Hepatocyte (in vitro differentiated cells): ENCODE measurements at places on chromosomes 2 and 18. TPM values are rescaled to one million over a fixed set of nuclear protein-coding genes. Genes with fewer than 3 reads are reported as not detected.

CTLA4 gene
- total RNA-seq: not detected in 2 replicates

SLC5A6 gene
- total RNA-seq: 65.8 and 72.3 TPM in 2 replicates

TPO gene
- not detected in 2 replicates for total RNA-seq

EFR3B gene
- total RNA-seq: 2.0 and 2.7 TPM in 2 replicates

INHBB gene
- 4.4 and 6.6 TPM in 2 replicates for total RNA-seq

SAG gene
- 0.47 TPM in 1 of 2 replicates, not detected in the other for total RNA-seq

OSBPL6 gene
- 3.0 and 3.9 TPM in 2 replicates for total RNA-seq

ARHGEF4 gene
- total RNA-seq: 15.8 and 17.8 TPM in 2 replicates

SLC9A4 gene
- 0.80 and 1.8 TPM in 2 replicates for total RNA-seq

SH3RF3 gene
- 1.9 and 2.1 TPM in 2 replicates for total RNA-seq

TSPYL6 gene
- total RNA-seq: not detected in 2 replicates

KCNE4 gene
- total RNA-seq: 51.0 and 54.6 TPM in 2 replicates

TGFA gene
- total RNA-seq: 2.4 and 5.6 TPM in 2 replicates

CYRIA gene
- total RNA-seq: 1.5 and 1.8 TPM in 2 replicates

ZNF385B gene
- 1.5 and 2.4 TPM in 2 replicates for total RNA-seq

AGXT gene
- total RNA-seq: 69.6 and 90.8 TPM in 2 replicates

MBOAT2 gene
- total RNA-seq: 14.1 and 35.2 TPM in 2 replicates

CFAP65 gene
- 0.03 and 0.12 TPM in 2 replicates for total RNA-seq

C2orf78 gene
- total RNA-seq: not detected in 2 replicates

GREB1 gene
- total RNA-seq: 4.0 and 5.7 TPM in 2 replicates

RAB6C gene
- total RNA-seq: 0.04 and 0.13 TPM in 2 replicates

C2orf15 gene
- 5.9 and 10.0 TPM in 2 replicates for total RNA-seq

CHRND gene
- not detected in 2 replicates for total RNA-seq
